NCI-H524 (cell line): ENCODE measurements at places on chromosomes 6 and 20.

DNA sequence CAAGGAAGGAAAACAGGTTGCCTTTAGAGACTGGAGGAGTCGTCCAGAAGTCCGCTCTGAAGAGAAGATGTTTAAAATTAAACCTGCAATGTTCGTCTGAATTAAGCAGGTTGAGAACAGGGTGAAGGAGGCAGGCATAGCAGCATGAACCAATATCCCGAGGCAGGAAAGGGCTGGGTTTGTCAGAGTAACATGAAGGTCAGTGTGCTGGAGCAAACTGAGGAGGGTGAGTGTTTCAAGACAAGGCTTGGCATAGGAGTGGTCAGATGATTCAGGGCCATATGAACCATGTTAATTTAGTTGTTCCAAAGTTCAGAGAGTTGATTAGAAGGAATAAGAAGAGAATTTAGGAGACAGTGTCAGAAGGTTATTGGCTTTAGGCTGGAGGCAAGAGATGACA, 93.3 kb downstream of the UTRN start:
- DNase-seq: no peak

- no peak for DNase-seq
These were observed 484.9 kb downstream of the COL12A1 start for GRCh38 chr6:74720923-74721322.

GRCh38 chr6:158856261-158856660, 37.1 kb upstream of the EZR start:
- DNase-seq: peak; percentile 27

DNA sequence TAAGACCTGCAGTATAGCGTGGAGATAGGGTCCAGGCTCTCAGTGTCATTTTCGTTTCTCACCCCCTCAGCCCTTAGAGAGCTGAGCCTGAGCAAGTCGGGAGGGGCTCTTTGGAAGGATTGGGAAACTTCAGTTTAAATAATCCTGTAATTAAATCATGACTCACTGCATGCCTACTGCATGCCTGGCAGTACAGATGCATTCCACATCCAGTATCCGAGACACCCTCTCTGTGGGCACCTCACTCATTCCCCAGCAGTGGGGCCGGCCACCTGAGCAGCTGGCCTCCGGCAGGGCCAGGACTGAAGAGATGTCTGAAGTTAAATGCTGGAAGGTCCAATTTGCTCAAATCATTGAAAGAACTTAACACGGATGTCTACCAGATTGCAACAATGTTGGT, 316.6 kb downstream of the THBS2 start:
- no peak for DNase-seq

DNA sequence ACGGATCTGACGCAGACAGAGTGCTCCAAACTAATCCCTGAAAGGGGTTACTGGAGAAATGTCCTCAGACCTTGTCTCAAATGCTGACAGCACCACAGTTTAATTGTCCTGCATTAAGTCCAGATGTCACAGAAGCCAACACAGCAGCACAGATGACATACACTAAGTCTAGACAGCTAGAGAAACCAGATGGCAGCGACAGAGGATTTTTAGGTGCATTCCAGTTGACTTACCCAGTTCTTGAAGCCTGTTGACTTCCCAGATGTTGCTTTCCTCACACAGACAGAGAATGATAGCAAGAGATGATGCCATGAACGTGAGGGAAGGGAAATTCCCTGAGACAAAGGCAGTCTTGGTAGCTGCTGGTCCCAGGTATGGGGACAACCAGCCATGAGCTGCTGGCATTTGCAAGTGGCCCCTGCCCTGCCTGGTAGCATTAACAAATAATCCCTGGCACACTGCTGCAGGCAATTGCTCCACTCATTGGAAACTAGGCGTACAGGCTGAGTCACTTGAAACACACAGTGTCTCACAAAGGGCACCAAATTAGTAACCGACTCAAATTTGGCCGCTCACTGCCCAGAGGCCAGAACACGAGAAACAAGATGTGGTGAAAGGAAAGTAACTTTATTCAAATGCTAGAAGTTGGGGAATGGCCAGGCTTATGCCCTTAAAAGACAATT, 52.2 kb downstream of the ADGB start:
- no peak for DNase-seq

GRCh38 chr6:39274471-39274870, 39.7 kb downstream of the KCNK17 start:
- no peak for DNase-seq

- no peak for DNase-seq
These were observed 92.0 kb downstream of the ATXN1 start for GRCh38 chr6:16669227-16669626.

DNA sequence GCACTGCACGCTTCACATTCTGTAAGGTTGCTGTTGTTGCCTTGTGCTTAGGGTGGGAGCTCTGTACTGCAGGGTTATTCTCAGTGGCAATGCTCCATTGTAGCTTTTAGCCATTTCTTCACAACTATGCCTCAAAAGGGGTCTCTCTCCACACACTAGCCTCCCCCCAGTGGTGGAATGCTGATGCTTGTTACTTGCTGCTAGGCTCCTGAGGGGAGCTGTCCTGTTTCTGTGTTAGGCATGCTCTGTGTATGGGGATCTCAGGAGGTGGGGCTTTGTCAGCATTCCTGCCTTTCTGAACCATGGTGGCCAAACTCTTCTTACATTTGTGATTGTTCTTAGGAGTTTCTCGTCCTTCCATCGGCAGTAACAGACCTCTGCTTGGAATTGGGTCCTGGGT, 18.8 kb downstream of the TMEM170B start:
- no peak for DNase-seq

DNA sequence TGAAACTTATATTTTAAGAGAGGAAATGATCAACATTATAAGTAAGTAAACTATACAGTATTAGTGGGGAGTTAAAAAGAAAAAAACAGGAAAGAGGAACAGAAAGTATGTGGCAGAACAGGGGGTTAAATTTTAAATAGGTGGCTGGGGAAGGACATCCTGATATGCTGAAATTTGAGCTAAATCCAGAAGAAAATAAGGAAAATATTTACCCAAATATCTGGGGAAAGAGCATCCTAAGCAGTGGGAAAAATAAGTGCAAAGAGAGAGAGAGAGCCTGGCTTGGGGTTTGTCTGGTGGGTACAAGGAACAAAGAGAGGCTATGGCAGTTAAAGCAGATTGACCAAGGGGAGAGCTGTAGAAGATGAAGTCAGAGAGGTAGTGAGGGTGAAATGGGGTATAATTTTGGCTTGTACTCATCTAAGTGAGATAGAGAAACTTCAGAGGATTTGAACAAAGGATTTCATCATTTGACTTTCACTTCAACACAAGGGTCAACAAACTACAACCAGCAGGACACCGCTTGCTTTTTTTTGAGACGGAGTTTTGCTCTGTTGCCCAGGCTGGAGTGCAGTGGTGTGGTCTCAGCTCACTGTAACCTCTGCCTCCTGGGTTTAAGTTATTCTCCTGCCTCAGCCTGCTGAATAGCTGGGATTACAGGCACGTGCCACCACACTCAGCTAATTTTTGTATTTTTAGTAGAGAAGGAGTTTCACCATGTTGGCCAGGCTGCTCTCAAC, 328.4 kb upstream of the CNR1 start:
- no peak for DNase-seq

DNA sequence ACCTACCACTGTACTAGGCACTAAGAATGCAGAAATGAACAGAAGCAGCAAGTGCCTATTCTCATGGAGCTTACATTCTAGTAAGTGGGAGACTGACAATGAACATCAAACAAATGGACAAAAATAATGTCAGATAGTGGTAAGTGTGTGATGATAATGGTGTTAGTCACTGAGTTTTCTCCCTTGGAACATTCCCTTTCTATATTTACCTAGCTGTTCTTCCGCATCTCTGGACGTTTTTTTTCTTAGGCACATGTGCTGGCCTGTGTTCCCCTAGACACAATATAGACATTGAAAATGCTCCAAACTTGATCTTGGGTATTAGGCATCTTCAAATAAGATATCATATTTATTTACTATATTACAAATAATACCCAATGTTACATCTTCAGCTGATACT, 218.1 kb upstream of the GJE1 start:
- no peak for DNase-seq

DNA sequence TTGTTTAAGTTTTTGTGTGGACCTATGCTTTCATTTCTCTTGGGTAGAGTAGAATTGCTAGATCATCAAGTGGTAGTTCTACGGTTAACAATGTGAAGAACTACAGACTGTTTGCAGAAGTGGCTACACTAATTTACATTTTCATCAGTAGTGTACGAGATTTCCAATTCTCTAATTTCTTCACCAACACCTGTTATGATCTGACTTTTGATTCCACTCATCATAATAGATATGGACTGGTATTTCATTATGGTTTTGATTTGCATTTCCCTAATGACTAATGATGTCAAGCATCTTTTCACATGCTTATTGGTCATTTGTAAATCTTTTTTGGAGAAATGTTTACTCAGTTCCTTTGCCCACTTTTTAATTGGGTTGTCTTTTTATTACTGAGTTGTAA, 244.4 kb downstream of the GMDS start:
- DNase-seq: no peak

DNA sequence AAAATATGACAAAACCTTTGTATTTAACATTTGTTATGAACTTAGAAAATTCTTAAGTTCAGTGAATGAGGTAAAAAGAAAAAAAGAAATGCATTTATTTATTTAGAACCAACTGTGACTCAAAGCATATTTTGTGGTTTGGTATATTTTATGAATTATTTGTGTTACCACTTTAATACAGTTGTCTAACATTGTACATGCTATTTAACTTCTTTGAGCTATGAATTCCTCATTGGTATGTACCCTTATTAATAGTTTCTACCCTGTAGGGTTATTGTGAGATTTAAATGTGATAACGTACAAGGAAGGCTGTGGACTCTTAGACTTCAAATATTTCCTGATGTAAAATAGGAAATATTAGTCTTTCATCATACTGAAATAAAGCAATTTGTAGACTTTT, 162.6 kb downstream of the MMUT start:
- no peak for DNase-seq

DNA sequence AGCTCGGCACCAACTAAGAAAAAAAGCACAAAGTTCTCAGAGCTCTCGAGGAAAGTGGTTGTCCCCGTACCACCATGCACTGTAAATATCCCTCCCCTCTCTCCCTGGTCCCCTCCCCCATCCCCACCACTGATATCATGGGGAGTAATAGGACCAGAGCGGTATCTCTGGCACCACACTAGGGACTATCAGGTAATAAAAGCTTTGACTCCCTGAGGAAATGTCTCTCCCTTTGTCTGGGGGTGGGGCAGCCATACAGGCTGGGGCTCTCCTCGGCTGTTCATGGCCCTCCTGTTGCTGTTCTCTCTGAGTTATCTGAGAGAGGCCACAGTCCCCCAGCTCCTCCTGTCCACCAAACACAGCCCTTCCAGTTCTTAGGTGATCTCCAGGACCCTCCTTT, 5.0 kb upstream of the GNRH2 start:
- DNase-seq: no peak

DNA sequence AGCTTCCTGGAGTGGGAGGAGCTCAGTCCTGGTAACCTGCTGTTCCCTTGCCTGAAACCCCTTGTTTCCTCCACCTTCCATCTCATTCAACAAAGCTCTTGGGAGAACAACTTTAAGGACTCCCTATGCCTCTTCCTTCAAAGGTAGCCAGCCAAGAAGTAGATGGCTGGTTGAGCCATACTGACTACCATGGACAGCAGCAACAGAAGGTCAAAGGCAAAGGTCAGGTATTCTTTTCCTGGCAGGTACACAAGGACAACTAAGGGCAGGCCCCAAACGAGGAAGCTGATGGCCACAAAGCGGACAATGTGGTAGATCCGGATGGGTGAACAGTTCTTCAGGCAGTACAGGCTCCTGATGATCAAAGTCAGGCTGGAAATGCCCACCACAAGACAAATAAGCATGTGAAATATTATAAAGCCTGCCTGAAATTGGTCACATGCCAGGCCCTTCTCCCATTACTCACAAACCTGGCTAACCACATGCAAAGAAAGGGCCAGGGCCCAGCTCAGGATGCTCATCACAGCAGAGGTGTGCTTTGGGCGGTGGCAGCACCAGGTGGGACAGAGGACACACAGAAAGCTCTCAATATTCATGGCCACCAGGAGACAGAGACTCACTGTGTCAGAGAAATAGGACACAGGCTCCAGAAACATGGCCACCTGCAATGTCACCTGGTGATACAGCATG, 21.7 kb downstream of the UBD start:
- no peak for DNase-seq

DNA sequence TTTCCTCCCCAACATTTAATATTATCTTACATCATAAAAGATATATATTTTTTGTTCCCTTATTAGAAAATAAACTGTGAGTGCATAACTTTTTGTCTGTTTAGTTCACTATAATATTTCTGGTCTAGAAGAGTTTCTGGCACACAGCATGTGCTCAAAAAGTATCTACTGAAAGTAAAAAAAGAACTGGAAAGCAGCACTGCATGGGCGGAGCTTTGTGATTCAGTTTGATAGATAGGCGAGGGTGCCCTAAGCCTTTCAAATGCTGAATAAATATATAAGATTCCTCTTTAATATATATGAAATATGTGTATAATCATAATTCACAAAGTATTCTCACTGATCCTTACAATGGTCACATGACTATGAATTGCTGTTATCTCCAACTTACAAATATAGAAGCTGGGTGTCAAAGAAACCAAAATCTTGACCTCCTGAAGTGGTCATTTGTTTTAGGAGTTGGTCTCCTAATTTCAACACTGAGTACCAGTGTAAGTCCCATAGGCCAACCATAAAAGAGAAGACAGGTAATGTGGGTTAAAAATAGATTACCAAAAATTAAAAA, 50.8 kb downstream of the OR2B2 start:
- DNase-seq: no peak

GRCh38 chr6:99350573-99350972, 1.1 kb upstream of the FAXC start:
- DNase-seq: no peak

GRCh38 chr6:53484476-53485280, 60.2 kb downstream of the GCLC start:
- DNase-seq: peak; percentile 25

GRCh38 chr6:7004581-7005297, 103.0 kb upstream of the RREB1 start:
- DNase-seq: no peak

DNA sequence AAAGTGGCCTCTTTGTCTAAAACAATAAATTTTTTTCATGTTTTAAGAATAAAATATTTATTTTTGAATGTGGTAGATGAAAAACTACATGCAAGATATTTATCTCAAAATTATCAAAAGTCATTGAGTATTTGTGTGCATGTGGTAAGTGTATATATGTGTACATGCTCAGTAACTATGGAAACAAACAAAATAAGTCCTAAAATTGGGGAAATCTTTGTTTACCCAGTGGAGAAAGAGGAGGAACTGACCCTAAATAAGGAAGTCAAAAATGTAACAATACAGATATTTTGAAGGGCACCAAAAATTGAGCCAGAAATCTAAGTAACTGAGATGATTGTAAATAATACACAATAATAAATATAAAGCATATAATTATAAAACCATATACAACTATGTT, 639.2 kb downstream of the MAFB start:
- DNase-seq: no peak

GRCh38 chr6:91029211-91029610, 442.3 kb upstream of the MAP3K7 start:
- DNase-seq: peak; percentile 76

DNA sequence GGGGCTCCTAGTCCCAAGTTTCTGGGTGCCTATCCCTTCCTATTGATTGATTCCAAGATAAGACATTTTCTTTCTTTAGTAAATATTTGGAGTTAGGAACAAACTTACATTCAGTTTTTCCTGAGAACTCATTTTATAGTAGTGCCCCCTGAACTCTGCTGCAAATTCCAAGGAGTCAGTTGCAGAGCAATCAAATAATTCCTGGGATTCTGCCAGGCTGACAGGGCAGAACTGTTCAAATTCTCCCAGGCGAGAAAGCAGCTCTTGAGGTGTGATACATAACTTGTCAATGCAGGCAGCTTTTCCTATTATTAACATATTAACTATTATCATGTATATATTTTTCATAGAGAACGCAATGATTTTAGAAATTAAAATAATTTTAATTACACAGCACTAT, 15.9 kb upstream of the ZBTB24 start:
- DNase-seq: no peak
